ENCODE measurements at places on chromosomes 12 and 14.

GRCh38 chr12:116127859-116128258, 149.6 kb downstream of the MED13L start:
- no peak for DNase-seq

- no peak for DNase-seq
Measured at GRCh38 chr12:116333402-116333801, 55.9 kb upstream of the MED13L start.

DNA sequence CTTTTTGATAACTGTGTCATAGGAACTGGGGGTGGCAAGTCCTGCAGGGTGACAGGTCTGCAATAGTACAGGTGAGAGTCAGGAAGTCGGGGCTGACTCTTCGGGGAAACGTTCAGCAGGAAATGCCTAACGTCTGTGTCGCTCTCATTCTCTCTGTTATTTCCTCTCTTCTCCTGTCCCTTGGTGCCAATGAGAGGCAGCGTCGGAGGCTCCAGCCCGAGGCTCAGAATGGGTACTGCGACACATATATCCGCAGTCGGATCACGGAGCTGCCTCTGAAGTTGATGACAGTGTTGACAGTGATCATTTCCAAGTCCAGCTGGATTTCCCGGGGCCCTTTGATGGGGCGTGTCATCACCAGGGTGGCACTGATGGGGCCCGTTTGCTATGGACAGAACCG, 2.7 kb upstream of the TC2N start:
- no peak for DNase-seq

DNA sequence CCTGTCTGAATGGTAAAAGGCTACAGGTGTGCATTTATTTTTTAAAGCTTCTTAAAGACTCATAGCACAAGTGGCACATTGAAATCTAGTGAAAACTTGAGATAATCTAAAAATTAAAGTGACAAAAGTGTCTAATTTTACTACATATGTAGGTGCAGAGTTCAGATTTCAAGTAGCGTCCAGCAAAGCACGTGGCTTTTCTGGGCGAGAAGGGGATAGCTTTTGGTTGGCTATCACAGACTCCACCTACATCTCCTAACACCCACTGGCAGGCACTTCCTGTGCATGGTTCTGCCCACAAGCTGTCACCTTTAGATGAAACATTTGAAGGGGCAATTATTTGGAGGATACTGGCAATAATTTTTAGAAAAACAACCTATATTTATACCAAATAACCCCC, 1.9 kb upstream of the PITPNM2 start:
- no peak for DNase-seq

GRCh38 chr12:81257947-81258551, 180.2 kb downstream of the ACSS3 start:
- peak; percentile 56 for DNase-seq

DNA sequence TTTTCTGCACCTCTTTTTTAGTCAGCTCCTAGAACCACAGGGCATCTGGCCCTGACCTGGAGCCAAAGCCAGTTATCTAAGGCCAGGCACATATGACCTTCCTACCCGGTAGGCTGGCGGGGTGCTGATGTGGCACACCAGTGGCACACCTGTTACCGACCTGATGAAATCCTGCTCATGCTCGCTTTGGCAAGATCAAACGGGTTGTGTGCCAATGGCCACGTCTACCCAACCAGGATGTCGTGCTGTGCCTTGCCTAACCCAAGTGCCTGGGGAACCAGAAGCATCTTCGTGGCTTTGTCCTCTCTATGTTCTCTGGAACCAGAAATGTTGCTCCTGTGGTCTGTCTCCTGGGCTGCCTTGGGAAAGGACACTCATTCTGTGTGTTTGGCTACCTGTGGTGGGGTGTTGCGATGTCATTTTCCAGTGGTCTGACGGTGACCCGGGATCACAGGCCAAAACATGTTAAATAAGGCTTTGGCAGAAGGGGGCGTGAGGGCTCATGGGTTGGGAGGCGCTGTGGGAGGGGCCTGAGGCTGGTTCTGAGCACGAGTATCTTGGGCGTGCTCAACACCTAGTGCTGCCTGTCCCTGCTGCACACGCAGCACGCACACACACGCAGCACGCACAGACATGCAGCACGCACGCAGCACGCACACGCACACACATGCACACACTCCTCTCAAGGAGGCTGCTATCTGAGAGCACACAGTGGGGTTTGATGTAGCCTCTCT, 27.9 kb downstream of the CCNK start:
- no peak for DNase-seq

DNA sequence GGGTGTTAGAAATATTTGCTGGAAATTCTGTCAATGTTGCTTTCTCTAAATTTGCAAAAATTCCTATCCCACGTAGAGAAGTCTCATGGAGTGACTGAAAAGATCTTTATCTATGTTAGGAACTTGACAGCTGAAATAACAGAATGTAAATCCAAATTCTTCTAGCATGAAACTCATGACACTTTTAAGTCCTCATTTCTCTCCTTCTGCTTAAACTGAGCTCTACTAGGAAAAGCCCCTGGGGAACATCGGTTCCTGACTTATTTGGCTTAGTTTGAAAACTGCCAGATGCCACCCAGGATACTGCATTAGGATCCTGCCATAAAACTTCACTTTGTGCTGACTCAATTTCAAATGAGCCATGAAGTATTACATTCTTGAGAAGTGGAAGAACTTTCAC, 426.0 kb downstream of the GALC start:
- no peak for DNase-seq

DNA sequence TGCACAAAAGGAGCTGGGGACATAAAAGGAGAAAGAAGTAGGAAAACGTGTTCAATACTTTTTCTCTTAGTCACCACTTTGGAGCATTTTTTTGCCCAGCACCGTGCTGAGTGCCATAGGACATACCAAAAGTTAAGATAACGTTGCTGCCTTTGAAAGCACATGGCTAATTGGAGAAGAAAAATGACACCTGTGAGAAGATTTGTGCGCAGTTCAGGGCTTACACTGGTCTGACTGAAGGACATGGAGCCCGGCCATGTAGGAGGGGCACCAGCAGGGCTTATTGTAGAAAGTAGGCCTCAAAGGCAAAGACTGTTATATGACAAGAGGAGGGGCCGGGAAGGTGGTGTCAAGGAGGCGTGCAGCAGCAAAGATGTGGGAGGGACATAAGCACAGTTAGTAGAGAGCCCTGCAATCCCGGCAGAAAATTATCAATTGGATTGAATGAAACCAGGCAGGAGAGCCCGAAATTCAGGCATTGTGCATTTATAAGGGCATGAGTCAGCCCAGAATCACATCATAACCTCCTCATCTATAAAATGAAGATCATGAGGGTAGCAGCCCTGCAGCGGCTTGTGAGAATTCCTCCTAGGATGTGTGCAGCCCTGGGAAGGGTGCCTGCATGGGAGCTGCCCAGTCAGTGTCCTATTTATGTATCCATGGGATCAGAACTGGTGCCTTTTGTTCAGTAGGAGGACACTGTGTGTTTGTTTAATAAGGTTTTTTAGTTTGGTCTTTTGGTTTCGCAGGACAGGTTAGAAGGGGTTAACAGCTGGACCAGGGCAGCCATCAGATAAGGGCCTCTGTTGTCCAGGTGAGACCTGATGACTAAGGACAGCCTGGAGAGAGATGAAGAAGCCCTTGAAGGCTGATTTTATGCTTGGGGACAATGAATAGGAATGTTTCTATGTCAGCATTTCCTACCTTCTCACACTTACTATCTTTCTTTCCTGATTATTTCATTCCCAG, 122.4 kb downstream of the GPR135 start:
- peak; percentile 22 for DNase-seq

- DNase-seq: no peak
Measured at GRCh38 chr14:72876005-72876709, 17.7 kb downstream of the DPF3 start.

- no peak for DNase-seq
Measured at GRCh38 chr14:81989211-81989610, 455.6 kb upstream of the SEL1L start.

DNA sequence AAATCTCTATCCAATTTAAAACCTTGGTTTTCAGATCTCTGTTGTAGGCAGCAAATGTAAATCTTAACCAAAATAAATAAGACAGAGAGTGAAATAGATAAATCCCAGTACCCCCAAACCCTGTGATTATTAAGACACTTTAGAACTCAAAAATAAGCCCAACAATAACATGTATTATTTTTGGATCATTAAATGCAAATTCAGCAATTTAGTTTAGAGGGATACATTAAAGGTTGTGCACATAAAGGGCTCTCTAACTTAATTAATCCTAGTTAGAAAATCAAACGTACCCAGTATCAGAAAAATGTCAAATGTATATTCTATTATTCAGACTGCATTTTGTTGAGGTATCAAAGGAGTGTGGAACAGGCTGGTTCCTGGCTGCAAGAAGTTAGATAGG, 416.8 kb downstream of the SLC16A7 start:
- no peak for DNase-seq

GRCh38 chr12:5593086-5593485, 161.2 kb downstream of the NTF3 start:
- DNase-seq: peak; percentile 12

DNA sequence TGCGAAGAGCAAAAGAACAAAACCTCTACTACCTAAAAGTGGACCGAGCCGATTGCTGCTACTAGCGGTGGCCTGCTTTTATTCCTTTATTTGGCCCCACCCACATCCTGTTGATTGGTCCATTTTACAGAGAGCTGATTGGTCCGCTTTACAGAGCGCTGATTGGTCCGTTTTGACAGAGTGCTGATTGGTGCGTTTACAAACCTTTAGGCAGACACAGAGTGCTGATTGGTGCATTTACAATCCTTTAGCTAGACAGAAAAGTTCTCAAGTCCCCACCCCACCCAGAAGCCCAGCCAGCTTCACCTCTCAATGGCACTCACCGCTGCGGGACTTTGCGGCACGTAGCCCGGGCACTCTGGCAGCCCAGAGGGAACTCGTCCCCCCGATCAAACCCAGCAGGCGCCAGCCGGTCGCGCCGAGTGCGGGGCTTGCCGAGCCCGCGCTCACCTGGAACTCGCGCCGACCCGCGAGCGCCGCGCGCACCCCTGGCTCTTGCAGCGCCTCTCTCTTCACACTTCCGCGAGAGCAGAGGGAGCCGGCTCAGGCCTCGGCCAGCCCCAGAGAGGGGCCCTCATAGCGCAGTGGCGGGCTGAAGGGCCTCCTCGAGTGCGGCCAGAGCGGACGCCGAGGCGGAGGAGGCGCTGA, 8.7 kb upstream of the FGD4 start:
- DNase-seq: no peak

GRCh38 chr14:76929927-76930326, 98.6 kb downstream of the IRF2BPL start:
- DNase-seq: no peak

GRCh38 chr14:103223818-103224352, 100.6 kb downstream of the TNFAIP2 start:
- no peak for DNase-seq

DNA sequence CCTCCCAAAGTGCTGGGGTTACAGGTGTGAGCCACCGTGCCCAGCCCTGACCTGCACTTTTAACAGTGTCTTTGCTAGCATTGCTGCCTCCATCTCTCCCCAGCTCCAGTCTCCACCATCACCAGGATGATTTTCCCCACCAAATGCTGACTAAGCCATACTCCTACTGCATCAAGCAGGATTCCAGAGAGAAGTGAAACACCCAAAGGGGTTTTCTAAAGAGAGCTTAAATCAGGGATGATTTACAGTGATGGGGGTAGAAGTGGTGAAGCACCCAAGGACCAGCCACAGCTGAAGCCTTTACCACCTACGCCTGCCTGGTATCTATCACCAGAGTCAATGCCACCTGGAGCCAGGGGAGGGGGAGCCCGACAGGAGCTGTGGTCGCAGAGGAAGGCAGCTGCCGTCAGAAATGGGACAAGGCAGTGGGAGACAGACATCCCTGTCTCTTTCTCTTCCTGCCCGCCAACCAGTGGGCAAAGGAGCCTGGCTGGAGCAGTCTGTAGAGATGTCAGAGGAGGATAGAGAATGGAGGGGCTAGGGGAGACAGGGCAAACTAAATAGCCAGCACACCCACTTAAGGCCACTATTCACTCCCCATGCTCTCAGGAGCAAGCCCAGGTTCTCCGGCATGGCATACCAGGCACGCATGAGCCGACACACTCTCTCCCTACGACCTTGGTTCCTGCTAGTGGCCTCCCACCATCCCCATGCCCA, 22.4 kb upstream of the CD9 start:
- no peak for DNase-seq

DNA sequence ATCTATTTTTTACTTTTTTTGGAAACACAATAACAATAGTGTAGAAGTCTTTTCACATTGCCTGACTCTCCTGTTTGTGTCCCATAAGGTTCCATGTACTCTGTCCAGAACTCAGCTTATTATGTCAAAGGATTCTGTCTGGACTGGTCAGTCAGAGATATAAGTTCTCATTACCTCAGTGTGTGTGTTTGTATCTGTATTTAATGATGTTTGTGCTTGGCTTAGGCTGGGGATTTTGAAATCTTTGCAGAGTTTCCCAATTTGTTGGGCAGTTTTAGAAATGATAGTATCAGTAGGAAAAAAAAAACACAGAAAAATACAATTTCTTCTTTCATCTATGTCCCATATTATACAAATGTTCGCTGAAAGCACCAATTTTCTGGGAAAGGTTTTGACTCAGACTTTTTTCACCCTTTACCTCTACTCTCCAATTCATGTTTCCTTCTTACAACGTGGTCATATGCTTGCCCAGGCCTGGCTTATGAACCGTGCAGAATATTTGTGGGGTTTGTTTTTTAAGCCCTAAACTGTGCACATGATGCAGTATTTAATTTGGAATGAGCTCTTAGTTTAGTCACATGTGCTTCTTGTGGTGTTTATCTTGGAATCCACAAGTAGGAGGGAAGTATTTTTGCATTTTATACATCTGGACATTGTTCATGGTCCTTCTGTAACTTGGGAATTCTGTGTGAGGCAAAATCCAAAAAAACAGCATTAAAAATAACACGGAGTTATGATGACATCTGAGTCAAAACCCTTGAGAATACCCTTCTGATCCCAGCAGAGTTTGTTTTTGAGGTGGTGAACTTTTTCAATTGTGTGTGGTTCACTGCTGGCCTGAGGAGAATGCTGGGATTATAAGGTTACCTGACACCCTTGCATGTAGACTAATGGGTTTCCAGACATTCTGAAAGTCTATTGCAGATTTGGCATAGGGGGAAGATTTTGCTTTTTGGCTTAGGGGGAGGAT, 121.2 kb downstream of the RAD51B start:
- DNase-seq: peak; percentile 32

DNA sequence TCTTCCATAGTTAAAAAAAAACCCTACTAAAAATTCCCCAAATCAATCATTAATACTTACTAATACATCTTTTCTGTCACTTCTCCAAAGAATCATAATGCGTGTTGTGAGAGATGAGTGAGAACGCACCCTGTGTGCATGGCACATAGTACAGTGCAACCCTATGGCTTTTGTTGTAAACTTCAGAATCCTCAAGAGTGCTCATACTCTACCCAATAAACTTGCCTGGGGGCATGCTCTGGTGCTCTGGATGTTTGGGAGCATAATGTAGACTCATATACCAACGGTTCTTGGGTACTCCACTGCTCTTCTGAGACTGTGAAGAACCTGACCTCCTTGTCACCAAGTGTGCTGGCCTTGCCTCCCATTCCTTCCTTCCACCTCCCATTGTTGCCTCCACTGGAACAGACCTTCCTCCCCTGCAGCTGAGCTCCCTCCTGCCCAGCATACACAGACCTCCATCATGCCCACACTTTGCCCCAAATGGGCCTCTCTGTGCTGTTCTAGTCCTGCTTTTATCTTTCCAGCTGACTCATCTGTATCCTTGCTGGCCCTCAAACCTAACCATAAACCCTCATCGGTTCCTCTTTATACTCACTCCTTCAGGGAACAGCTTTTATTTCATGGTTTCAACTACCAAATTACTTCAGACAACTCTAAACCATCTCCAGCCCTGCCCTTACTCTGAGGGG, 8.9 kb downstream of the DCP1B start:
- DNase-seq: no peak

All from HFFc6 (cell line).